ENCODE measurements at places on chromosomes 3 and 15. TPM values are rescaled to one million over a fixed set of nuclear protein-coding genes. Genes with fewer than 3 reads are reported as not detected.

GRCh38 chr15:41925086-41925608, 31.3 kb upstream of the SPTBN5 start:
- no peak for DNase-seq

DNA sequence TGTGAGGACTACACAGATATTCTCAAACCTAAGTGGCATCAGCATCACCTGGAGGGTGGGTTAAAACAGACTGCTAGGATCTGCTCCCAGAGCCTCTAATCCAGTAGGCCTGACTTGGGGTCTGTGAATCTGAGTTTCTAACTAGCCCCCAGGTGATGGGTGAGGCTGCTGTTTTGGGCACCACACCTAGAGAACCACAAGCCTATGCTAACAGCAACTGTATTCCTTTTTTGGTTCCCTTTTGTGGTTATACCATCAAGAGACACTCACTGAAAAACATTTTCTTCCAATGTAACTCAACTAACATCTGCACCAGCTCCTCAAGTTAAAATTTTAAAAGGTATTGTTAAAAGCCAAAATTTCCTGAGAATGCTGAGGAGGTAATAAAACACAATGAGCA, 16.0 kb downstream of the WDR82 start:
- DNase-seq: no peak

DNA sequence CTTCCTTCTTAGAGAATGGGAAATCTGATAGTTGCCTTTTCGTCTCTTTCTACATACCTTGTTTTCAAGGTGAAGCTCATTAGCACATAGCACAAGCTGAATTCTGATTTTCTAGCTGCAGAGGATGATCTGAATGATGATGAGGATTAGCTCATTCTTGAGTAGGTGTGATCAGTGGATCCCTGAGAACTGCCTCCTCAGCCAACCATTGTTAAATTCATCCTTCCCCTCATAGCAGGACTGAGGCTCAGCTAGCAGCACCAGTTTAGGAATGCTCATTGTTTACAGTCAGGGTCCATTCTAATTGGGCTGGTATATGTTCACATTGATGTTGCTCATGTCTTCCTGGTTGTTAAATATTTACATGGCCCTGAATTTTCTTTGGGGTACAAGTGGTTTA, 299.9 kb upstream of the MME start:
- no peak for DNase-seq

GRCh38 chr3:177932750-177933660, 603.2 kb upstream of the KCNMB2 start:
- no peak for DNase-seq

ZNF619 gene
- polyA plus RNA-seq: 2.9 TPM

- DNase-seq: no peak
Measured at GRCh38 chr15:69713726-69714559, 261.3 kb downstream of the RPLP1 start.

- no peak for DNase-seq
Measured at GRCh38 chr3:59502806-59503205, 453.0 kb upstream of the CFAP20DC start.

GRCh38 chr3:104554425-104554824, 812.3 kb upstream of the ALCAM start:
- no peak for DNase-seq

GRCh38 chr3:44021651-44022594, 219.8 kb upstream of the TOPAZ1 start:
- DNase-seq: no peak

GRCh38 chr3:194136519-194137007, 615 bp downstream of the HES1 start:
- no peak for DNase-seq

- DNase-seq: no peak
Measured at GRCh38 chr3:51948016-51948580, 5.9 kb downstream of the PARP3 start.

DNA sequence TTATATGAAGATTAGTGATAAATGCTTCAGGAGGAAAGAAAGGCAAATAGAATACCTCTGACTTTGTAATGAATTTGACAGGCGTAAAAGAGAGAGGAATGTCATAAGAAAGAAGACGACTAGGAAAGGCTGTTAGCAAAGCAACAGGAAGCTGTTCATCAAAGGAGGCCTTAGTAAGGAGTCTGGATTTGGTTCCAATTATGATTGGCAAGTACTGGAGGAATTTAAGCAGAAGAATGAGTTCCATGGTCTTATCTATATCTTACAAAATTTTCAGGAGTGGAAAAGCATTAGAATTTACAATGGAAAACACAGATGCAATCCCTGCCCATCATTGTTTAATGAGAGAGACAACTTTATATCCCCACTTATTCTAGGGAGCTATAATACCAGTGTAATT, 13.8 kb downstream of the PLSCR1 start:
- DNase-seq: no peak

MYH15 gene
- not detected for polyA plus RNA-seq

GRCh38 chr15:101526442-101526841, 36.9 kb upstream of the PCSK6 start:
- no peak for DNase-seq

- DNase-seq: no peak
Measured at GRCh38 chr3:31196881-31197364, 302.5 kb upstream of the GADL1 start.

- DNase-seq: no peak
Measured at GRCh38 chr15:57283774-57284503, 92.4 kb upstream of the CGNL1 start.

PP2D1 gene
- polyA plus RNA-seq: 0.29 TPM

ZBED2 gene
- polyA plus RNA-seq: 1.7 TPM

- no peak for DNase-seq
Measured at GRCh38 chr3:127566833-127567232, 23.7 kb downstream of the TPRA1 start.

DNA sequence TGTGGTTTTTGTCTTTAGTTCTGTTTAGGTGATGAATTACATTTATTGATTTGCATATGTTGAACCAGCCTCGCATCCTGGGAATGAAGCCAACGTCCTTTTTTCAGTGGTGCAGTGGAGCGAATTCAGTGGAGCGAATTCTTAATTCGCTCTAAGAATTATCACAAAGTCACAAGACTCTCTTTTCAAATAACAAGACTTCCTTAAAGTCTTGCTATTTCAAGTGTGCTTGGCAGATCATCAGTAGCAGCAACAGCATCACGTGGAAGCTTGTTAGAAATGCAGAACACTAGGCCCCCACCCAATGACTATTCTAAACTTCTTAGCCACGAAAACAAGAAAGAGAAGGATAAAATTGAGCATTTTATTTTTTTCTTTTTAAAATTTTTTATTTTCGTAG, 58.1 kb upstream of the CD200R1L start:
- DNase-seq: no peak

ZNF609 gene
- 10.1 TPM for polyA plus RNA-seq

- peak; percentile 33 for DNase-seq
Measured at GRCh38 chr3:48299746-48300712, 33.4 kb downstream of the SPINK8 start.

- DNase-seq: no peak
Measured at GRCh38 chr3:58092521-58092920, 84.3 kb downstream of the FLNB start.

- no peak for DNase-seq
Measured at GRCh38 chr3:168958466-168958865, 705.0 kb downstream of the MECOM start.

GRCh38 chr3:171829841-171830517, 13.2 kb upstream of the TMEM212 start:
- DNase-seq: no peak

GRCh38 chr15:92595506-92596381, 59.8 kb downstream of the FAM174B start:
- no peak for DNase-seq

RTP1 gene
- polyA plus RNA-seq: not detected

GOLGA8J gene
- not detected for polyA plus RNA-seq

GRCh38 chr3:5006755-5007202, 27.5 kb downstream of the BHLHE40 start:
- no peak for DNase-seq

DNA sequence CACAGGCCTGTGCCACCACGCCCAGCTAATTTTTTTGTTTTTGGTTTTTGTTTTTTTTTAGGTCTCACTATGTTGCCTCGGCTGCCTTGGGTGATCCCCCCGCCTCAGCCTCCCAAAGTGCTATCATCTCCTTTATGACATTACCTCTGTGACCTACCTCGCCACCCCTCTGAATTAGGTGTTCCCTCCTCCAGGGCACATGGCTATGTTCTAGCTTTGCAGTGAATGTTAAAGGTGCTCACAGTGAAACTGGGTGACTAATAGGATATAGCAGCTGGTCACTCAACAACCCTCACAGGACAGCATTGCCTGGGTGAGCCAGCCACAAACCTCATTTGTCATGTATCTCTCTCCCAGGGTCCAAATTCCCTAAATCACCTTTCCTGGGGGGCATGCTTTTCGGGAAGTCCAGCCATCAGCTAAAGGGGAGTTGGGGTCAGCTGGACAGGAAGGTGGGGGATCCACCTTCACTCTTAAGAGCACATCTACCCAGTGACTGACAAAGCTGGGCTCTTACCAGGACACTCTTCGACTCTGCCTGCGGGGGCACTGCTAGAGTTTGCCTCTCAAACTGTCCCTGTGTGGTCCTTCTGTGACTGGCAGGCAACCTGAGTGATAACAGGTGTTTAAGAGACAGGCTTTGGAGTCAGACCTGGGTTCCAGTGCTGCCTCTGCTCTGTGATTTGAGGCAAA, 1.6 kb upstream of the TTLL3 start:
- peak; percentile 55 for DNase-seq

CYP1A1 gene
- not detected for polyA plus RNA-seq

C3orf85 gene
- polyA plus RNA-seq: not detected

ARGFX gene
- not detected for polyA plus RNA-seq

RASGRP1 gene
- 77.6 TPM for polyA plus RNA-seq

DNA sequence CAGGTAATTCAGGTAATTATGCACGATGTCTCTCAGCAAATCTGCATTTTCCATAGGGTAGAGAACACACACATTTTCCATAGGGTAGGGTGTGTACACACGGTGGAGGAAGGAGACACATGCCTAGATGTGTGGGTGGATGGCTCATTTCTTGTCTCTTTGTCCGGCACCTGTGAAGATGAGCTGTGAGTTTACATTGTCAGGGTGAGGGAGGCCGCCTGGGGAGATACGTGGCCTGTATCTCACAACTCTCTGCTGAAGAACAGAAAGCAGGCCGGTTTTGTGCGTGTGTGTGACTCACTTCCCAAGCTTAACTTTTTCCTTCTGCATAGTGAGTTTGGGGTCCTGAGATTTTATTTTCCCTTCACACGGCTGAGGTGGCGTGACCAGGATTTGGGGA, 60.3 kb downstream of the SLC6A6 start:
- no peak for DNase-seq

ADCY5 gene
- not detected for polyA plus RNA-seq

TMEM212 gene
- polyA plus RNA-seq: not detected

- DNase-seq: no peak
Measured at GRCh38 chr3:12114251-12114650, 44.5 kb downstream of the TIMP4 start.

GRCh38 chr3:176970770-176971169, 226.5 kb downstream of the TBL1XR1 start:
- DNase-seq: no peak

DNA sequence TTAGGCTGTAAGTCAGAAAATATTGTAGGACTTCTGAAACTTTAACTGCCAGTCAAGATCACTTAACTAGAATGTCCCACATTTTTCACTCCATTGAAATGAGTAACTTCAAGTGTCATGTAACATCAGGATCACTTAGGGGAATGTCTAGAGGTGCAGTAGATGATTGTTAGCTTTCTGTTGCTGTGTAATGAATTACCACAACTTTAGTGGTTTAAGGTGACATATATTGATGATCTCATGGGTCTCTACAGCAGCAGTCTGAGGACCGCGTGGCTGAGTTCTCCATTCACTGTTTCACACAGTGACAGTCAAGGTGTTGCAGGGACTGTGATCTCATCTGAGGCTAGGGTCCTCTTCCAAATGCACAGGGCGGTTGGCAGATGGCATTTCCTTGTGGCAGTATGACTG, 82.7 kb downstream of the SLC25A26 start:
- no peak for DNase-seq

DNA sequence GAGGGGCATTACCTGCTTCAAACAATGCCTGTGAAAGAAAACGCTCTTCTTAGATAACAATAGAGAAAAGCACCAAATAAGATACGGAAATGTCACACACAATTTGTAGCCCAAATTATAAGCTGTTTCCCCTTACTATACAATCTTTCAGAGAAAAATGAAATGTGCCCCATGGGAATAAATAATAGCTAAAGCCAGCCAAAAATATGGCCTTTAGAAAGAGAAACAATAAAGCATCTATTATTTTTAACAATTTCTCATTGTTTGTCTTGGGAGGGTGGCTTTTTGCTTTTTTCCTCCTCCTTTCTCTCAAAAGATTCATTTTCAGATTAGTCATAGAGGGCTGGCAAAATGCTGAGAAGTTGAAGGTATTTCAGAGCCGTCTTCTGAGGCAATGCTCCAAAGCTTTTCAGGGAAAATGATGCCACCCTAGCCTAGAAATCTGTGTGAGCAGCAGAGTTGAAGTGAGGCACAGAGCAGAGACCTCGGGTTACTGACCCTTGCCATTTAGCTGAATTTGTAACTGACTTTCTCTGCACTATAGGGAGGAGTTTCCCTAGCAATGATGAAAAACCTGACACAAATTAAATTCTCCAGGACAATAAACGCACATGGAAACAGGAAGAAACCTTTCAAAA, 86.3 kb upstream of the PRICKLE2 start:
- DNase-seq: no peak

DNA sequence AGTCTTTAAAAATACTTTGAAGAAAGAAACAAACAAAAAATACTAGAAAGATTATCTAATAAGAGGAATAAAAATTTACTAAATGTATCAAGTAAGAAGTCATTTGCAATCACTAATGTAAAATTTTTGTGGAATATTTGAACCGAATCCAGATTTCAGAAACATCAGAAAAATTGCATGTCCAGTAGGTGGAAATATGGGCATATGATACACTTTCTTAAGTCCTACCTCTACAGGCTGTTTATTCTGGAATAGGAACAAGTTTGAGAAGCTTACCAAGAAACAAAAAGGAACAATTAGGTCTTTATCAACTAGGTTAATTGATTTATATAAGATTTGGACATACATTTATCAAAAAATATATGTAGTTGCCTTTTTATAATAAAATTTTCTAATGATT, 292.9 kb upstream of the ROBO1 start:
- no peak for DNase-seq

GRCh38 chr15:74808078-74808839, 4.4 kb upstream of the LMAN1L start:
- DNase-seq: no peak

TMEM115 gene
- polyA plus RNA-seq: 26.0 TPM

GRCh38 chr3:13712682-13713180, 163.8 kb downstream of the FBLN2 start:
- no peak for DNase-seq

DNA sequence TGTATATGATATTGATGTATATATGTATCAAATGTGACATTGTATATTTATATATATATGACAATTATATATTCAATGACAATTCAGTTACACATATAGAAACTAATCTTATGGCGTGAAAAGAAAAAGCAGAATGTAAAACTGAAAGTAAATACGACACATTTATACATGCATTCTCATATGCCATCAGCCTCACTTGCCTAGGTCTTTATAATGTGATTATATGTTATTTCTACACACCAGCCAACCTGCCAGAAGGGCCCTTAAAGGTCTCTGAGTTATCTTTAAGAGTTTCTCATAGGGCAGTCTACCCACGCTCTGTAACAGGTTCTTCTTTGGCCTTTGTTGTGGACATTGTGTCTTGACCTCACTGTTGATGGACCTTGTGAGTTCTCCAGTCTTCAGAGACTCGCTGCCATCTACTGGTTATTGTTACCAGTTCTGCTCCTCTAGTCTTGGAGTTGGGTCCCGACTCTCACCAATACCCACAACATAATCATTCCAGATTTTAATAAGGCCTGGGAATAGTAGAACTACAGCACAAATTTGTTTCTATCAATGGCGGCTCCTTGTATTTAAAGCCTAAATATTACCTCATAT, 371.5 kb upstream of the GOLIM4 start:
- DNase-seq: no peak

All from naive thymus-derived CD4-positive, alpha-beta T cell (primary cell).